ENCODE measurements at places on chromosomes 7 and 10. TPM values are rescaled to one million over a fixed set of nuclear protein-coding genes. Genes with fewer than 3 reads are reported as not detected.

Gene OR6V1
- total RNA-seq: not detected

DNA sequence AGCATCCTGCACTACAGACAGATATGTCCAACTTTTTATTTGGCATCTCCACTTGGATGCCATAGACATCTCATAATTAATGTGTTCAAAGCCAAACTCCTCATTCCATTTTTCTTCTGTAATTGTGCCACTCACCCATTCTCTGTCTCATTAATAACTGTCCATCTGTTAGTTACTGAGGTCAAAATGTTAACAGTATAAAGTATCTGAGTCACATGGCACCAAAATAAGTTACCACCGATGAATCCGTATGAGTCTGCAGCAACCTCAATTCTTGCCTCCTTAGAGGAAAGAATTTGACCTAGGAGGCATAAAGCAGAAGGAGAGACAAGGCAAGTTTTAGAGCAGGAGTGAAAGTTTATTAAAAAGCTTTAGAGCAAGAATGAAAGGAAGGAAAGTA, 16.5 kb upstream of the NT5C3A start:
- no peak for DNase-seq

- DNase-seq: no peak
Measured at GRCh38 chr7:128679920-128680319, 7.8 kb downstream of the GARIN1A start.

Gene LLCFC1
- not detected for total RNA-seq

DNA sequence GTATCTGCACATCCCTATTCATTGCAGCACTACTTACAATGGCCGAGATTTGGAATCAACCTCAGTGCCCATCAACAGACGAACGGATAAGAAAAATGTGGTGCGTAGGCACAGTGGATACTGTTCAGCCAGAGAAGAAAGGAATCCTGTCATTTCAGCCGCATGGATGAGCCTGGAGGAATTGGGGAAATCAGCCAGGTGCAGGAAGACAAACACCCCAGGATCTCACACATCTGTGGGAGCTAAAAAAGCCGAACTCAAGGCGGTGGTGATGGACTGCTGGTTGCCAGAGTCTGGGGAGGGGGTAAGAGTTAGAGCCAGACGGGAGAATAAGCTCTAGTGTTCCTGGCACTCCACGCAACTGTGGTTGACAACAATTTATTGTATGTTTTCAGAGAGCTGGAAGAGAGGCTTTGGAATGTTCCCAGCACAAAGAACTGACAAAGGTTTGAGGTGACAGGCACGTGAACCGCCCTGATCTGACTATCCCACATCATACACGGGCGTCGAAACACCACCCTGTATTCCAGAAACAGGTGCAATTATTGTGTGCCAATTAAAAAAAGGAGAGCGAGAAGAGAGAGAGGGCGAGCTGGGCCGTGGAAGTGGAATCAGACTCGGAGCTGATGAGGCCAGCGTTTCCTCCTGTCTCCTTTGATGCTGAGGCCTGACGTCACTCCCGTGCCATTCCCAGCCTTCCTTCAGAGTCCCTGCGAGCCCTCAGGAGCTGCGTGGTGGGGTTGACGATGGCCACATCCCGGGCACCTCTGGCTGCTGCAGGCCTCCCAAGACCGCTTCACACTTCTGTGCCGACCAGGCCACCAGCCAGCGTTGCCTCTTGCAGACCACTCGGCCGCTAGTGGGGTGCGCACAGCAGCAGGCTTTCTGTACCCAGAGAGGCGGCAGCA, 189.5 kb downstream of the DNAJB6 start:
- no peak for DNase-seq

DNA sequence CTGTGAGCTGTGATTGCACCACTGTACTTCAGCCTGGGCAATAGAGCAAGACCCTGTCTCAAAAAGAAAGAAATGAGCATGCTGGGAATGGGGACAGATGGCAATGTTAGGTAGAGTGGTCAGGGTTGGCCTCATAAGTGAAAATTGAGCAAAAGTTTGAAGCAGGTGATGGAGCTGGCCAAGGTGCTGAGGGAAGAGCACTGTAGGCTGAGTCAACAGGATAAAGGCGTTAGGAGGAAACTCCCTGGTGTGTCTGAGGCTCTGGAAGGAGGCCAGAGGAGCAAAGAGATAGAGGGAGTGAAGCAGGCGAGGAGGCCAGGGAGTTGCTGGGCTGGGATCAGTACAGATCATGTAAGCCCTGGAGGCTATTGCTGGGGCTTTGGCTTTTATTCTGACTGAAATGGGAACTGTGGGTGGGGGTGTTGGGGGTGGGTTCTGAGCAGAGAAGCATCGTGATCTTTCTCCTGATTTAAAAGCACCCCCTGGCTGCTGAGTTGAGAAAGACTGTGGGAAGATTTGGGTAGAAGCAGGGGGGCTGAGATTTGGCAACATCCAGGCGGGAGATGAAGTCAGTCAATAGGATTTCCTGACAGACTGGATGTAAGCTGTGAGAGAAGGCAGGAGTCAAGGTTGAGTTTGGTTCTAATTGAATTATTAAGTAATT, 52.5 kb upstream of the VKORC1L1 start:
- no peak for DNase-seq

DNA sequence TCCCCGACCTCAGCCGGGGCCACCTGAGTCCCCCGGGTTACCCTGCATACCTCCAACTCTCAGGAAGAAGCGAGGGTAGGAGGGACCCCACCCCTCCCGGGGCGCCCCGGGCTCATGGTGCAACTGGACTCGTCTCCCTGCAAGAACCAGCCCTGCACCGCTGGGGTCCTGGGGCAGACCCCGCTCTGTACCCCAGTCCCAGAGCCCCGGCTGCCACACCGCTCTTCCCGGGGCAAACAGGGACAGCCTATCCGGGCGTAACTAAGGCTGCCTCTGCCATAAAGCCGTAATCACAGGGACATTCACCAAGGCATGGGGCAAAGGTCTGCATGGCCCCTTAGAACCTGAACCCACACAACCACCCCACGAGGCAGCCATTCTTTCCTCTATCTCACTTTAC, 6.7 kb upstream of the MAFK start:
- DNase-seq: no peak

- DNase-seq: no peak
Measured at GRCh38 chr7:77383333-77383740, 32.8 kb downstream of the GSAP start.

DNA sequence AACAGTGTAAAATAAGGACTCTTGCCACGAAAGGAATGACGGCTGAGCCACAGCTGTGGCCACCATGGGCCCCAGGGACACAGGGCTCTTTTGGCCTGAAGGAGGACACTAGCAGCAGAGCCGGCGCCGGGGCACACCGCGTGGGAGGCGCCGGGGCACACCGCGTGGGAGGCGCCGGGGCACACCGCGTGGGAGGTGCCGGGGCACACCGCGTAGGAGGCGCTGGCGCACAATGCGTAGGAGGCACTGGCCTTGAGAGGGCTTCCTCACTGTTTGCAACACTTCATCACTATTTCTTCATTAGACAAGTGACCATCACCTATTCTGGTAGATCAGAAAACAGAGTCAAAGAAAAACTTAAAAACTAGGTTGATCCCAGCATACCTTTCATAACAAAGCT, 23.4 kb downstream of the ESYT2 start:
- DNase-seq: no peak

DNA sequence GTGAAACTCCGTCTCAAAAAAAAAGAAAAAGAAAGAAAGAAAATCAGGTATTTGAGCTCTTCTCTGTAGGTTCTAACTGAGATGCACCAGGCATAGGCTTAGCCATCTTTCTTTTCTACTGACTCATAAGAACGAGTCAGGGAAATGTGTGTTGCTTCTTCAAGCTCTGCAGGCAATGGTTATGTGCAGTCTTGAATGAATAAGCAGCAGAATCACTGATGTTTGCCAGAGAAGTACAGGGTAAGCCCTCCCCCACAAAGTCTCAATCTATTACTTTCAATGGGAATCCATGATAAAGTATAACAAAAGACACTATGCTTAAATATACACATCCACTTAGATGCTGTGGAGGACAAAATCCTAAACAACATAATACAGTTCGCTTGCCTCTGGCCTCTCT, 239.2 kb downstream of the PARD3 start:
- DNase-seq: no peak

GRCh38 chr10:30737931-30738391, 108.4 kb upstream of the LYZL2 start:
- no peak for DNase-seq

DNA sequence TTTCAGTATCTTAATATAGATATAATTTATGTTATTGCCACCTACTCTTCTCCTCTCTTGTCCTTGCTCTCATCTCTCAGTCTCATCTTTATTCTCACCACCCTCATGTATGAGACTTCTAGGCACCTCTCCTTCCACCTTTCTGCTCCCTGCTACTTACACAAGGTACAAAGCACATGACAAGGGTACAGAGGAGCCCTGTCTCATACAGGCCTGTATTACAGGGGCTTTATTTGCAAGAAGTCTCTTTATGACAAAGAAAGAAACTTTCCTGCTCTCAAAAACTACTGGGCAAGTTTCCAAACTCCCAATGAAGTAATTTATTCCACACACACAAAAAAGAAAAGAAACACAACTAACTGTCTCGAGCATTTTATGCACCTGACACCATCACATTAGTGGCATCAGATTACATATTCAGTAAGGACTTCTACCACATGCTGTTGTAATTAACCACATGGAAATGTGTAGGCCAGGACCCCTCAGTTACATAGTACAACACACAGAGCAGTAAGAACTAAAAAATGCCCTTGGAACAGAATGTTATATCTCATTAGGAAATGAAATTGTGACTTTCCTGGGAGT, 253.1 kb downstream of the FZD1 start:
- DNase-seq: no peak

DNA sequence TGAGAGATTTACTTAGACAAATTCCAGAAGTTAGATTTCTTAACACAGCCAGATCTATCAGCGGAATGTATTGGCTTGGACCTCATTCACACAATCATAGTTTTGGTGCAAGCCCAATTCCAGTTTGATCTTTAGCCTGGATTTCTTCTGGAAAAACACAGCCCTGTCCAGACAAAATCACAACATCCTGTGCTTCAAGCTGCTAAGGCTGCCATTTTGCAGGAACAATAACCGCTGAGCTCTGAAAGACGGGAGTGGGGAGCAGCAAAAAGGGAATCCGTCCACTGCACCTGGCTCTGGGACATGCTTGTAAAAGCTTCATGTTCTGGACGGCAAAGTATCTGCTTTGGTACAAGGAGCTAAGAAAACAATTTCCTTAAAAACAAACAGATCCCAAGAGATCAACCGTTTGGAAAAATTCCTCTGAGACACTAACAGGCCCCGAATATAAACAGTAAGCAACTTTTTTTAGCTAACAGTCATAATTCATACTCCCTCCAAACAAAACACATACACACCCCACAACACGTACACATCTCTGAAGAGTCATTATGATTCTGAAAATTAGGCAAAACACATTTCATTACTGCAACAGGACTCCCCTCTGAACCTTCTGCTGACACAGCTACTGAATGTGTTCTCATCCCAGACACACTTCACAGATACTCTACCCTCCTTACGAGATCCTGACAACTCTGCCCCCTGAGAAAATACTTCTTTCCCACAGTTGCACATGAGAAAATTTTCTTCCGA, 32.4 kb downstream of the ITIH5 start:
- no peak for DNase-seq

Gene PCLO
- 1.1 TPM for total RNA-seq

Gene TMEM236
- 0.05 TPM for total RNA-seq

DNA sequence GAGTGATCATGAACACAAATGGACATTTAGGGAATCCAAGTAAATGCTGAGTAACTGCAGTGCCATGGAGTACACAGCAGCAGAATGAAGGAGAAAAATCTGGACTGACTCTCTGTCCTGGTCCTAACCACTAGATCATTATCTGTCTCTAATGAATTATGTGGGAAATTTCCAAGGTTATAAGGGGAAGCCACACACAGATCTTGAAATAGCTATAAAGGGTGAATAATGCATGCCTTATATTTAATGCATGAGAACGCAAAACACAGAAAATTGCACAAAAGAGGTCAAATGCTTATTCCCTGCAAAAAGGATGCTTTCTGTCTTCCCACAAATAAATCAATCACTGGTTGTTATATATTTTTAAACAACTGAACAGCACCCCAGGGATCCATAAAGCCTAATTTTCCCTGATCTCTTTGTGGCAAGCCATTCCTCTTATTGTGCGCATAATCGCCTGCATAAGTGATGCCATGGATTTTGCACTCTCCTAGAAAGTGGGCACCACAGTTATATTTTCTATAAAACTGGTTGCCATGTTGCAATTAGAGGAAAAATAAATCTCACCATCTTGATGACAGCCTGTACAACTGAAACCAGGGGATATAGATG, 201.8 kb downstream of the XPNPEP1 start:
- no peak for DNase-seq

GRCh38 chr10:128318366-128318765, 192.1 kb upstream of the MKI67 start:
- no peak for DNase-seq

Gene LSM5
- 109 TPM for total RNA-seq

DNA sequence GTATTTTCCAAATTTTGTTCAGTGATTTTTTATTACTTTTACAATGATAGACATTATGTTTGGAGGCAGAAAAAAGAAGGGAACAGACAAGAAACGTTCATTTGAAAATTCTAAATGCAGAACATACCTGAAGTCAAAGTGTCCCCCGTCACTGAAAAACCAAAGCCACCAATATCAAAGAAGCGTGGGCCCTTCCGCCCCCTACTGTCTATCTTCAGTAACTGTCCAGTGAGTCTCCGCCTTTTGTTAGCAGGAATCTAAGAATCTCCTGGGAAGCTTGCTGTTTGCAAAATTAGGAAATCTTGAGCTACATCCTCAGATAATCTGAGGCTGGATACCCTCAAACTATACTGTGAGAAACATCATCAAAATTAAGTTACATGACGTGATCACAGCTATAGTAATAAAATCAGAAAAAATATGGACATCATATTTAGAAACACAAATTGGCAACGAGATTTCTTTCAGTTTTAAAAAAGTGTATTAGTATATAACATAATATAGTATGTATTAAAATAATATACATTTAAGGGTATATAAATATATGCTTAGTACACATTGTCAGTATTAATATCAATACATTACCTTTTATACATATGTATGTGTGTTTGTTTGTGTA, 169.3 kb upstream of the AKR1E2 start:
- no peak for DNase-seq

Gene TRIM50
- not detected for total RNA-seq

All from Panc1 (cell line).